Activated CD4-positive, alpha-beta T cell treated with anti-CD3 and anti-CD28 coated beads, Interleukin-10, Interleukin-2, amounts not matched to agents 100 ng/mL and 50 ng/mL, durations not matched to agents 16 hours and 8 hours (primary cell): ENCODE measurements at places on chromosomes 13 and 19.

DNA sequence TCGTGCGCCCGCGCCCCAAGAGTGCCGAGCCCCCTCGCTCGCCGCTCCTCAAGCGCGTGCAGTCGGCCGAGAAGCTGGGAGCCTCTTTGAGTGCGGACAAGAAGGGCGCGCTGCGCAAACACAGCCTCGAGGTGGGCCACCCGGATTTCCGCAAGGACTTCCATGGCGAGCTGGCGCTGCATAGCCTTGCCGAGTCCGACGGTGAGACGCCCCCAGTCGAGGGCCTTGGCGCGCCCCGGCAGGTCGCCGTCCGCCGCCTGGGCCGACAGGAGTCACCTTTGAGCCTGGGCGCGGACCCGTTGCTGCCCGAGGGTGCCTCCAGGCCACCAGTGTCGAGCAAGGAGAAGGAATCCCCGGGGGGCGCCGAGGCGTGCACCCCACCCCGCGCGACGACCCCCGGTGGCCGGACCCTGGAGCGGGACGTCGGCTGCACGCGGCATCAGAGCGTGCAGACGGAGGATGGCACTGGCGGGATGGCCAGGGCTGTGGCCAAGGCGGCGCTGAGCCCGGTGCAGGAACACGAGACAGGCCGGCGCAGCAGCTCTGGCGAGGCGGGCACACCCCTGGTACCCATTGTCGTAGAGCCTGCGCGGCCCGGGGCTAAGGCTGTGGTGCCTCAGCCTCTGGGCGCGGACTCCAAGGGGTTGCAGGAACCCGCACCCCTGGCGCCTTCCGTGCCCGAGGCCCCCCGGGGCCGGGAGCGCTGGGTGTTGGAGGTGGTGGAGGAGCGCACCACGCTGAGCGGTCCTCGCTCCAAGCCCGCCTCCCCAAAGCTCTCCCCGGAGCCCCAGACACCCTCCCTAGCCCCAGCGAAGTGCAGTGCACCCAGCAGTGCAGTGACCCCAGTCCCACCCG, 7.1 kb downstream of the DNASE2 start:
- DNase-seq = no peak

GRCh38 chr19:51407511-51408131, 9.8 kb downstream of the SIGLEC10 start:
- DNase-seq = peak; percentile 44

- DNase-seq = no peak
These were observed 140.4 kb downstream of the PCDH20 start for GRCh38 chr13:61275251-61275650.

GRCh38 chr13:51950722-51951121, 60.5 kb downstream of the ATP7B start:
- DNase-seq = peak; percentile 49

DNA sequence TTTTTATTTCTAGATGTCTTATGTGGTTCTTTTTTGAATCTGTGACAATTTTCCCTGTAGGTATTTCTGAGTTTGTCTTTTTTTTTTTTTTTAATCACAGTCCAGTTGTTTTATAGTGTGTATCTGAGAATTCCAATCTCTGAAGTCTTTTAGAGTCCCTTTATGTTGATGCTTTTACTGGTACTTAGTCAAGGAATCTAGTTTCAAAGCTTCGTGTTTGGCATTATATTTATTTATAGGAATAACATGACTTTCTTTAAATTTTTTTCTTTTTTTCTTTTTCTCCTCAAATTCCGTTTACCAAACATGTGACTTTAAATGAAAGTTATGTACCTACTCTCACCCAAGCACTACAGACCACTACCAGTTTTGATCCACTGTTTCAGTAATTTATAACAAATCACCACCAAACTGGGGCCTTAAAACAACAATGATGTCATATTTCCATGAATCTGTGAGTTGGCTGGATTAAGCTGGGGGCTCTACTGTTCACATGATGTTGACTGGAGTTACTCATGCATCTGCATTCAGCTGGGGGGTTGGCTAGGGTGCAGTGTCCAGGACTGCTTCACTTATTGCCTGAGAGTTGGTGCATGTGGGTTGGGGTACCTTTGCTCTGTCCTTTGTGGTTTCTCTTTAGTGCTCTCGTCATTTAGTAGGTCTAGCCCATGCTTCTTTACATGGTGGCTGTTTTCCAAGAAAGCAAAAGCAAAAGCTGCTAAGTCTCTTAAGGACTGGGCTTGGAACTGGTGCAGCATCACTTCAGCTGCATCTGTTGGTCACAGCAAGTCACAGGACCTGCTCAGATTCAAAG, 22.3 kb downstream of the KCTD4 start:
- DNase-seq = peak; percentile 32

DNA sequence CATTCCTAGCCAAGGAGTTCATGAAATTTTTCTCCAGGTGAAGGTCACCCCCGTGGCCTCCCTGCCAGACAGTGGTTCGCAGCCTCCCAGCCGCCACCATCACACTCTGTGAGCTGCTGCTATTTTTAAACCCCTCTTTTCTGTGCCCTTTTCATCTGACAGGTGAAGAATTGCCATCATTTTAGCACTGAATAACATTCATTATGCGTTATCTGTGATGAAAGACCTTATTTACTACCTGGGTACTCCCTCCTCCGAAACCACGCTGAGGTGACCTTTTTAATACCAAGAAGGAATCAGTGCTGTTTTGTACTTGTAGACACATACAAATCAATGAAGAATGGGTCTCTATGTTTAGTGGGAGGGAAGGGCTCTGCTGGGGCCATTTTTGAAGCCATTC, 148.9 kb upstream of the GPR12 start:
- DNase-seq = no peak

- DNase-seq = no peak
These were observed 23.9 kb downstream of the POP4 start for GRCh38 chr19:29629836-29630534.

GRCh38 chr13:95745752-95746151, 68.8 kb downstream of the DNAJC3 start:
- no peak for DNase-seq
